Activated CD4-positive, alpha-beta T cell treated with anti-CD3 and anti-CD28 coated beads, Interleukin-2, amount 50 U/mL, for 1 hour (primary cell): ENCODE measurements at places on chromosomes 6 and 20.

DNA sequence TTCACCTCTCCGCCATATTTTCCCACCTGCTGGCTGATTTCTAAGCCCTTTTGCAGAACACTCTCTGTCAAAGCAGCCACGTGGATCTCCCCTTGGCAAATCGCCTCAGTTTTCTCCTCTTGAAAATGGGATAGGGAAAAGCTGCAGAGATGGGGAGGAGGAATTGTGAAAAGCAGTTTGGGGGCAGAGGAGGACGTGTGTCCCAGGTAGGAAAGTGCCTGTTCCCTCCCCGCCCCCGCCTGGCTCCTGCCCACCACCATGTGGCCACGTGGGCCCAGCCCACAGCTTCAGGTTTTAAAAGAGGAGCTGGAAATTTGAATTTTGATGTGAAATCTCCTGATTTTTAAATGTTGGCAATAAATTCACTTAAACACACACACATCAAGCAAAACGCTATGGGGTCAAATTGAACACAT is 3.6 kb upstream of the CEBPB start:
- no peak for DNase-seq

DNA sequence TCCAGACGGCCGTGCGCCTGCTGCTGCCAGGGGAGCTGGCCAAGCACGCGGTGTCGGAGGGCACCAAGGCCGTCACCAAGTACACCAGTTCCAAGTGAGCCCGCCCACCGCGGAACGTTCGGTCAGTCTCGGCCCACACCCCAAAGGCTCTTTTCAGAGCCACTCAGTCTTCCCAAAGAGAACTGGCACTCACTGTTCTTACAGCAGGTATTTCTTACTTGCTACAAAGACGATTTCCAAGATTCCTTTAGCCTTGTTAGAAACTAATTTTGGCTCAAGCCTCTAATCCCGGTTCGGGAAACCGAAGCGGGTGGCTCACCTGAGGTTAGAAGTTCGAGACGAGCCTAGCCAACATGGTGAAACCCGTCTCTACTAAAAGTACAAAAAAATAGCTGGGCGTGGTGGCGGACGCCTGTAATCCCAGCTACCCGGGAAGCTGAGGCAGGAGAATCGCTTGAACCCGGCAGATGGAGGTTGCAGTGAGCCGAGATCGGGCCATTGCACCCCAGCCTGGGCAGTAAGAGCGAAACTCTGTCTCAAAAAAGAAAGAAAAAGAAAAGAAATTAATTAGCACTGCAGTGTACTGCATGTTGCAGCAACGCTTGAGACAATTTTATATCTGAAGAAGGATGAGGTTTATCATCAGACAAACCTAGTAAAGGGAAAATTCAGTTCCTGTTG is 73.1 kb downstream of the OR2B2 start:
- no peak for DNase-seq

DNA sequence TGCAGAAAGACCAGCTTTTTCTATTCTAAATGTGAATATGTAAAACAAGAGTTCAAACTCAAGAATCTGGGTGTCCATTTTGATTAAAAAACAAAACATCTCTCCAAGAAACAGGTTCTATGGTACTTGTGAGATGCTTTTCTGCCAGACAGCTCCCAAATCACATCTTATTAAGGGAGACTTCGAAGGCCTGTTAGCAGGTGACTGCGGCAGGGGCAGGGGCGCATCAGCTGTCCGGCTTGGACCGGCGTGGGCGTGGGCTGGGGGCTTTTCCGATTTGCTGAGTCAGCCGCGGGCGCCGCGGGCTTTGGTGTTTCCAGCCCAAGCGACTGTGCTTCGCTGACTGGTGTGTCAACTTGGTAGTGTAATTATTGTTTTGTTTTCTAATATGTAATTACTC is 32.6 kb downstream of the TFAP2A start:
- no peak for DNase-seq

- no peak for DNase-seq
Observed at GRCh38 chr20:25310921-25311728, 63.2 kb downstream of the PYGB start.

DNA sequence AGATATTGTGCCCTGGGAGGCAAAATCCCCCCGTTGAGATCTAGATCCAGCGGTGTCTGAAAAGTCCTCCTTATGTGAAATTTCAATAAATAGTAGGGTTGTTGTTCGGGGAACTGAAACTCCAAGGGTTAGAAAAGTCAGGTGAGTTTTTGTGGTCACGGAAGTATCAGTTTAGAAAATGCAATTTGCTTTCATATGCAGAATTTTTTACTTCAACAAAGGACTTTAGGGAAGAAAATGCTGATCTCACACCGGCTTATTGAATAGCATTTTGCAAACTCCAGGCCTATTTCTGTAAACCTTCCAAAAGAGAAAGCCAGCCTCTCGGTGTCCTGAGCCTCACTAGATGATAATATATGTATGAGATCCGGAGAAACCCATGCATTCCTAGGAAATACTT is 254.7 kb downstream of the TSHZ2 start:
- DNase-seq, result no peak

DNA sequence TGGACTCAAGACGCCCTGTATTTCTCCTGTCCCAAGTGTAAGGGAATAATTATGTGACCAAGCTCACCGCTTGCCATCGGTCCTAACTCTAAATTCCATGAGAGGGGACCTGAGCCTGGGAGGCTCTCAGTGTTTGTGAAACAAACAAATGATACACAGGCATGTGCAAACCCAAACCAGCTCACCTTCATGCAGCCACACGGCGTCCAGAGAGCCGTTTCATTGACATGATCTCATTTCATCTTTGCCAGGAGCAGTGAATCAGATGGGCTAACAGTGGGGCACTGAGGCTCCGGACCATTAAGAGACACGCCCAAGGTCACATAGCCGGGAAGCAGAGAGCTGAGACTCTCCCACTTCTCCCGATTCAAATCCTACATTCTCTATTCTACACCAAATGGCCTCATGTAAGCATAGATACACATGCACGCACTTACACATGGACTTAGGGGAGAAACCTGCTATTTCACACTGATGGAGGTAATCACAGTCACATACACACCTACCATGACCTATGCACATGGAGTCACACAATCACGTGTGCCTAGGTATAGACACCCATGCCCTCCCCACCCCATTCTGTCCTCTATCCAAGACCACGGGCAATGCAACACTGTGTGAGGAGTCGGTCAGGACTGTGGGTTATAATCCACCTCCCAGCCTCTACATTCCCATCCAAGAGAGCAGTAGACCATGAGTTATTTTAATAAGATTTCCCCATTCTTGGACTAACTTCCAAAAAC is 1.1 kb downstream of the BNIP5 start:
- DNase-seq, result no peak

GRCh38 chr6:82179415-82179814 is 68.1 kb downstream of the IBTK start:
- DNase-seq, result no peak

DNA sequence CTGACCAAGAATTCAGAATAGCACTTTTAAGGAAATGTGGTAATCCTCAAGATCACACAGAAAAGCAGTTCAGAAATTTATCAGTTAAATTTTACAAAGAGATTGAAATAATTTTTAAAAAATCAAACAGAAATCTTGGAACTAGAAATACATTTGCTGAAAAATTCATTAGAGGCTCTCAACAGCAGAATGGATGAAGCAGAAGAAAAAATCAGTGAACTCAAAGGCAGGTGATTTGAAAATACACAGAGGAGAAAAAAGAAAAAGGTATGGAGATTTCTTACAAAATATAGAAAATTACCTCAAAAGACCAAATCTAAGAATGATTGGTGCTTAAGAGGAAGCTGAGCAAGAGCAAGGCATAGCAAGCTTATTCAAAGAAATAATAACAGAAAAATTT is 11.5 kb downstream of the NQO2 start:
- DNase-seq, result no peak

GRCh38 chr6:45222380-45222779 is 105.8 kb upstream of the RUNX2 start:
- DNase-seq, result no peak

DNA sequence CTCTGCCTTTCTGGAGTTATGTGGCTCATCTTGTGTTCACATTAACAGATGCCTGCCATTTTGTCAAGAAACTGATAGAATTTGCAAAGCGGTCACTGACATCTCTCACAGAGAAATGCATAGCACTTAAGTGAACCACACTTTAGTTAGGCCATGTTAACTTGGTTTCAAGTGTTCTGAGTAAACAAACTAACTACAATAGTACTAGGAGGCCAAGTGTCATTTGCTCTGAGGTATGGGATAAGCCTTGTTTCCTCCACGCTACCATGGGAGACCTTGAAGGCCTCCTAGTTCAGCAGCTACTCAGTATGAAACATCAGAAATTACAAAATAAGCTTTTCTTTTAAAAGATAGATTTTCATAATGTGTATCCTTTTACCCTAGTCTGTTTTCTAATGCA is 143.5 kb upstream of the MARCKS start:
- no peak for DNase-seq

- no peak for DNase-seq
Observed at GRCh38 chr6:27630727-27631608, 158.1 kb upstream of the ZNF184 start.

DNA sequence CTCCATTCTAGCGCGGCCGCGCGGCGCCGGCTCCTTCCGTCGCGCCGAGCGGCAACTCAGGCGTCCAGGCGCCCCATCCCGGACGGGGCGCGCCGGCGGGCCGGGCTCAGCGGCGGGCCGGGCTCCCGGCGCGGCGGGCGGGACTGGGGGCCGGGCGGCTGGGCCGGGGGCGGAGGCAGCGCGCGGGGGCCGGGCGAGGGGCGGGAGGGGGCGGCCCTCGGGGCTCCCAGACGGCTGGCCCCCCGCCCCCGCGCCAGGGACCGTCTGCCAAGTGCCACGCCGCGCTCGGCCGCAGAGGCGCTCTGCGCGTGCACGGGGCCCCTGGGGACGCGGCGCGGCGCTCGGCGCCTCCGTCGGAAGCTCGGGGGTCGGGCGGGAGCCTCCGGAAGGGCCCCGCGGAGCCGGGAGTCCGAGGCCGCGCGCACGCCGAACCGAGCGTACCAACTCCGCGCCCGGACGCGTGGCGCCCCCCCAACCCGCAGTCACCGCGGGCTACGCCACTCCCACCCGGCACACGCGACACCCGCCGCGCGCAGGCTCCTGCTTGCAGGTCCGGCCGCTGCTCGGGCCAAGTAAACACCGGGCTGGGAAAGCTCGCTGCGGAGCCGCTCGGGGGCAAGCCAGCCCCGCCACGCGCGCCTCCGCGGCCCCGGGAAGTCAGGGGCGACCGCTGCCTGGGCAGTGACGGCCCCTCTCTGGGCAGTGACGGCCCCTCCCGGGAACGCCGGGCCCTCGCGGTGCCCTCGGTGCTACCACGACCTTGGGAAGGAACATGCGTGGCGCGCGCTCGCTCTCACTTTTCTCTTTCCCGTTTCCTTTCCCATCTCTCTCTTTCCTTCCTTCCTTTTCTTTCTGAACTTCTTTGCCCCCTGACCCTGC is at the start of gene PREX1:
Gene PREX1 (minus strand): TSS at position 145 of the 879 bp plus-strand sequence. CDS start 139 bp downstream, at position 6.
- peak; percentile 82 for DNase-seq

- DNase-seq, result no peak
Observed at GRCh38 chr6:107056796-107057195, 28.8 kb downstream of the MTRES1 start.

DNA sequence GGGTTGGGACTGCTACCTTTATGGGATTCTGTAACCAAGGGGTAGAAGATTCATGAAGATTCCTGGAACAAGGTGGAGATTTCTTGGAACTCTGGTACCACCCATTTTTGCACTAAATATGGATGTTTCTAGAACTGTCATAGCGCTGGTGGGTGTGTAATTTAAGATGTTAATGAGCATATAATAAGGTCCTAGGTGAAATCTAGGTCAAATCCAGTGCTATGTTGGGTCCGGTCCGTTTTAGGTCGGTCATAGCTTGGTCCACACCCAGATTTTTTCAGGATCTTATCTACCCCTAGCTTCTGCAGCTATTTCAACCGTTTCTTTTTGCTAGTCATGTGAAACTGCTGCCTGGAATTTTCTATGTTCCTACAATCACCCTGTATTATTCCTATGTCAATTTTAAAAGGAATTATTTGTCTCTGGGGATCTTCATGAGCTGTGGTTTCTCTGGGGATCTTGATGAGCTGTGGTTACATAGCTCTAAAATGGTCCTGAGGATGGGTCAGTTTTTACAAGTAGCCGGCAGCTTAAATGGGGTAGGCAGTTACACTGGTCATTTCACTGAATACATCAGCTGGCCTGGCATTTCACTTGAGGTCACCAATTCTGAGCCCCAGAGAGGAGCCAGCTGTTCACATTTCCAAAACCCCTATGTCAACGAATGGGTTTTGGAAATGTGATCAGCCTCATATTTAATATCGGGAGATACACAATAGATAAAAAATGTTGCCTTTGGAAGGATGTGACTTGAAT is 652.3 kb upstream of the FLRT3 start:
- no peak for DNase-seq

GRCh38 chr6:143696664-143697000 is 18.9 kb downstream of the PHACTR2 start:
- DNase-seq, result no peak

DNA sequence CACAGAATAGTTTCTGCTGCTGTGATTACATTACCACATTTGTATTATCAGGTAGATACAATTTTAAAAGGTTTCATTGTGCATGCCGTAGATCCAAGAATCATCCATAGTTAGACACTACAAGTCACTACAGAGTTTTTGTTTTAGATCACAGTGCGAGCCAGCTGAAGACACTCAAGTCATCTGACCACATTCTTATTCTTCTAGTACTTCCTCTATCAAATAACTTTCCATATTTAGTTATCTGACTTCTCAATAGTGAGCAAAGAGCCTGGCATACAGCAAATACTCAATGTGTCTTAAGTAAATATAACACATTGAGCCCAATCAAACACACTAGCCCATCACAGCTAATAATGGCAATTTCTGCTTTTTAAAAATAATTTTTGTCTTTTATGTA is 195.4 kb downstream of the ASCC3 start:
- DNase-seq, result no peak

DNA sequence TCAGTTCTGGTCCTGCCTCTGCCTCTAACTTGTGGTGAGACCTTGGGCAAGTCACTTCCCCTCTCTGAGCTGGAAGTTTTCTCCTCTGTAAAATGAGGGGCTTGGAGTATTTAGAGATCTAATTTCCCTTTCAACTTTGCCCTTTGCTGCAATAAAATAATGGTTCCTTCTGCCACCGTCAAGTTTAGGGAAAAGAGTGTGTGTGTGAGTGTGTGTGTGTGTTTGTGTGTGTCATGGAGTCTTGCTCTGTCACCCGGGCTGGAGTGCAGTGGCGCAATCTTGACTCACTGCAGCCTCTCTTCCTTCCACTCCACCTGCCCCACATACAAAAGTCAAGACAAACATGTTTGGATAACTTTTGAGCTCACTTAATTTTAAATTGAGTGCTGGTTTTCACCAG is 39.2 kb upstream of the PIM1 start:
- no peak for DNase-seq

DNA sequence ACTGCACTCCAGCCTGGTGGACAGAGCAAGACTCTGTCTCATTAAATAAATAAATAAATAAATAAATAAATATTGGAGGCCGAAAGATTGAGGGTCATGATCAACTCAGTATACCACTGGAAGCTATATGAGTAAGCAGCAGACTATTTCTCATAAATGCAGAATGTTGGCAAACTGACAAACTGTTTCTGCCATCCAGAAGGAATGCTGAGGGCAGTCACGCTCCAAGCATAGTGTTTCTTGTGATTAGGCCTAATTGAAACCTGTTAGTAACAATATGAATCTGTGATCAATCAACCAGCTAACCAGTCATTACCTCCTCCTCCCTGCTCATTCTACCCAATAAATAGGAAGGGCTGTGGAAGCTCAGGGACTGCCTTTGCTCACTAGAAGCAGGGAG is 15.2 kb upstream of the KCNK15 start:
- DNase-seq, result no peak

- no peak for DNase-seq
Observed at GRCh38 chr6:1445650-1446330, 56.4 kb downstream of the FOXF2 start.

- DNase-seq, result no peak
Observed at GRCh38 chr6:14863902-14864850, 381.7 kb upstream of the JARID2 start.
